ENCODE measurements at places on chromosomes 11 and 22. TPM values are rescaled to one million over a fixed set of nuclear protein-coding genes. Genes with fewer than 3 reads are reported as not detected.

GRCh38 chr11:60193687-60194433 is 11.0 kb upstream of the MS4A6A start:
- H3K4me1 ChIP-seq: no peaks in the 10 kb centered on the region
- peak; percentile 56 for DNase-seq
- no peak overlapping the region for H3K27ac ChIP-seq
- no peaks in the 10 kb centered on the region for H3K27me3 ChIP-seq
- no peak overlapping the region for H3K4me3 ChIP-seq
- no peaks in the 10 kb centered on the region for H3K36me3 ChIP-seq

DNA sequence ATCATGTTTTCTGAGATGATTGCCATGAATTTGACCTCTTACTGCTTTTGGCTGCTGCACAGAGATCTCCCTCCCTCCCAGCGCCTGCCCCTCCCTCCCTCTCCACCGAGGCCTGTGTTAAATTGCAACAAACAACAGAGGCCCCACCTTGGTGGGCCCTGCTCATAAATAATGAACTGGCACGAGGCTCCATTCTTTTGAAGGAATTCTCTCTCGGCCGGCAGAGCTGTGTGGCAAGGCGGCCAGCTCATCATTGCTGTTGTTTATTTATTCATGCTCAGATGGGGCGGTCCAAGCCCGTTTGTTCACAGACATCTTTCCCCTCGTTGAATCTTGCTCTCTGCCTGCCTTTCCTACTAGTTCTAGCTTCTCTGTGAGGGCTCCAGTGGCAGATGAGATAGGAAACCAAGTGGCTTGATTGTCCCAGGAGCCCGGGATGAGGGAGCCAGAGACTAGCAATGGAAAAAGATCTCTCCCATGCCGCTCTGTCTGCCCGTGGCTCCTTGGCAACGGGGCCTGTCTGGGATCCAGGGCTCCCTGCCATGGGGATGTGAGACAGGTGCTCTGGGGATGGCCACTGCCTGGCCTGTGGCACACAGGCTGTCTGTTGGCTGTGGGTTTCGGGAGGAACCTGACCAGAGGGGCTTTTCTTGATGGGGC is 192.6 kb downstream of the DSCAML1 start:
- no peaks in the 10 kb centered on the region for H3K4me1 ChIP-seq
- no peaks in the 10 kb centered on the region for H3K36me3 ChIP-seq
- H3K4me3 ChIP-seq: no peak overlapping the region
- H3K27me3 ChIP-seq: no peaks in the 10 kb centered on the region
- no peak for DNase-seq

The FGF3 gene
- not detected for polyA plus RNA-seq

DNA sequence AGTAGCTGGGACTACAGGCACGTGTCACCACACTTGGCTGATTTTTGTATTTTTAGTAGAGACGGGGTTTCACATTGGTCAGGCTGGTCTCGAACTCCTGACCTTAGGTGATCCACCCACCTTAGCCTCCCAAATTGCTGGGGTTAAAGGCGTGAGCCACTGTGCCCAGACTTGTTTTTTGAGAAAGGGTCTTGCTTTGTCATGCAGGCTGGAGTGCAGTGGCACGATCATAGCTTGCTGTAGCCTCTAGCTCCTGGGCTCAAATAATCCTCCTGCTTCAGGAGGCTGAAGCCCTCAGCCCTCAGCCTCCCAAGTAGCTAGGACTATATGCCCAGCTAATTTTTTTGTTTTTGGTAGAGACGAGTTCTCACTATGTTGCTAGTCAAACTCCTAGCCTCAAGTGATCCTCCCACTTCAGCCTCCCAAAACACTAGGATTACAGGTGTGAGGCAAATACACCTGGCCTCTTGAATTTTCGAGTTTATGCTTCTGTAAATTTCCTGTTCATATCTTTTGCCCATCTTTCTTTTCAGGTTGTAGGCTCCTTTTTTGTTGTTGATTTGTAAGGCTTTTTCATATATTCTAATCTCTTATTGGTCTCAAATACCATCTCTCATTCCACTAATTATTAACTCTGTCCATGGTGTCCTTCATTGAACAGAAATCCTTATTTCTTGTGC is 3.4 kb upstream of the RBM4B start:
- H3K4me3 ChIP-seq: no peak overlapping the region
- peaks cover 18% of the 10 kb centered on the region for H3K4me1 ChIP-seq
- H3K27me3 ChIP-seq: no peaks in the 10 kb centered on the region
- DNase-seq: no peak

- no peak within 1 kb of the TSS for H3K4me3 ChIP-seq
- H3K27me3 ChIP-seq: no peaks in the 10 kb centered on the region
- no peak for DNase-seq
- no peak within 1 kb of the TSS for H3K27ac ChIP-seq
- no peaks in the 10 kb centered on the region for H3K4me1 ChIP-seq
- H3K36me3 ChIP-seq: no peaks in the 10 kb centered on the region
These were observed at the start of gene CASP5 for GRCh38 chr11:105023003-105023402. Gene CASP5 (minus strand): TSS chr11:105023168. CDS start chr11:105023136, 32 bp downstream.
